Stimulated activated CD8-positive, alpha-beta memory T cell treated with anti-CD3 and anti-CD28 coated beads, Interleukin-4, amount 100 ng/mL, for 1 hour (primary cell): ENCODE measurements at places on chromosomes 6 and 20.

DNA sequence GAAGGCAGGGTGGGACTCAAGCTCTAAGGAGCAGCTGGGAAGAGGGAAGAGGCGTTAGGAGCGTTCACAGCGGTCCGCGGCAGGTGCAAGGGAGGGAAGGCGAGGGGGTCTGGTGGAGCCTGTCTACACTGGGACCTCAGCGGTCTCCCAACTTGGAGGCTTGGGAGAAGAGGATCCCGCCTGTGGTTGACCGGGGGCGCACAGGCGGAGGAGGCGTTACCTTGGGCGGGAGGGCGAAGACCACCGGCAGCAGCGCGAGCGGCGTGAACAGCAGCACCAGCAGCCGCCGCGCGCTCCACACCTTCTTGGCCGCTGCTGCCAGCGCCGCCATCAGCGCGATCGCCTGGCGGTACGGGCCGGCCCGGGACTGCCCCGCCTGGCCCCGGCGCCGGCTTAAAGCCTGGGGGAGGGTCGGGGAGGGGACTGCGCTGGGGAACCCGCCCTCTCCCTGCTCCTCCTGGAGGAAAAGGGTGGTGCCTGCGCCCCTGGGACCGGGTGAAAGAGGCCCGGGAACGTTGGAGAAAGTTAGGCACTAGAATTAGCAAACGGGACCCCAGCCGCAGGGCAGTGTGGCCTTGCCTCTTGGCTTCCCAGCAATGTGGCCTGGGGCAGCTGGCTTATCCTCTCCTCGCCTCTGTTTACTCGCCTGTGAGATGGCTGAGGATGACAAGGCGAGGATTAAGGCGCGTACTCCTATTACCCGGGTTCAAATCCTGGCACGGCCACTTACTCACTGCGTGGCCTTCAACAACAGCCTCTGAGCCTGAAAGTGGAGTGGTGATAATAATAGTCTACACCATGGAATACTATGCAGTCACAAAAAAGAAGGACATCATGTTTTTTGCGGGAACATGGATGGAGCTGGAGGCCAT is at the start of gene SLC13A3:
Gene SLC13A3, minus strand, starts transcription at position 369 of the 872 bp plus-strand sequence. Its CDS starts 38 bp downstream, at position 331.
- DNase-seq = no peak

GRCh38 chr6:139472351-139473015 is 98.0 kb upstream of the CITED2 start:
- DNase-seq = no peak

DNA sequence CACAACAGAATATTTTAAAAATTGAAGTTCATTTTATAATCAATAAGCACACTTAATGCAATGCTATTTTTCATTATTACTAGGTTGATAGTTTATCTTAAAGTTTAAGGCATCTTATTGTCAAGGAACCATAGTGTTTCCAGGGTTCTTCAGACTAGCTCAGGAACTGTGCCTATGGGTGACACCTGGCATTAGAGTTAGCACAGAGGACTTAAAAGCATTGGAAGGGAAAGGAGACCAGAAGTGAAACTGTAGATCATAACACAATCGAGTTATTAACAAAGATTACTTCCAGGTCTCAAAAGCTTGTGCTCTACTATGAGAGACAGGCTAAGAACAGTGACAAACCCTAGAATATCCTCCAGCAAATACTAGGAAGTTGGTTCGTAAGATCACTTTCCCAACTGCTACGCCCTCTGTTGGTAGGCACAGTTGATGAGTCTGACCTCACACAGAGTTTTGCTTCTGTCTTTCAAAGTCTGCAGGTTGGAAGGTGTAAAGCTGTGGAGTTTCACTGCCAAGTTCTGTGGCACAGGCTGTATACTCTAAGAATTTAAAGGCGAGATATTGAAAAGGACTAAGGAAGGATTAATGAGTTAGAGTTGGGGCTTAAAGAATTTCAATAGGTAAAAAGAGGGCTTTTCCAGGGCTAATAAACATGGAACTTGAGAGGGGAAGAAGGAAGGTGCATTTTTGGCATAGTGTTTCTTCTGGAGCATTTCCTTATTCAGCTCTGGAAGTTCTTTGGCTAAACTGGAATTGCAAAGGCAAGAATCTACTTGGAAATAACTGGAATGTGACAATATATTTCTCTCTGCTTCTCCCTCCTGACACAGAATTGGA is 531.3 kb upstream of the JAG1 start:
- no peak for DNase-seq

DNA sequence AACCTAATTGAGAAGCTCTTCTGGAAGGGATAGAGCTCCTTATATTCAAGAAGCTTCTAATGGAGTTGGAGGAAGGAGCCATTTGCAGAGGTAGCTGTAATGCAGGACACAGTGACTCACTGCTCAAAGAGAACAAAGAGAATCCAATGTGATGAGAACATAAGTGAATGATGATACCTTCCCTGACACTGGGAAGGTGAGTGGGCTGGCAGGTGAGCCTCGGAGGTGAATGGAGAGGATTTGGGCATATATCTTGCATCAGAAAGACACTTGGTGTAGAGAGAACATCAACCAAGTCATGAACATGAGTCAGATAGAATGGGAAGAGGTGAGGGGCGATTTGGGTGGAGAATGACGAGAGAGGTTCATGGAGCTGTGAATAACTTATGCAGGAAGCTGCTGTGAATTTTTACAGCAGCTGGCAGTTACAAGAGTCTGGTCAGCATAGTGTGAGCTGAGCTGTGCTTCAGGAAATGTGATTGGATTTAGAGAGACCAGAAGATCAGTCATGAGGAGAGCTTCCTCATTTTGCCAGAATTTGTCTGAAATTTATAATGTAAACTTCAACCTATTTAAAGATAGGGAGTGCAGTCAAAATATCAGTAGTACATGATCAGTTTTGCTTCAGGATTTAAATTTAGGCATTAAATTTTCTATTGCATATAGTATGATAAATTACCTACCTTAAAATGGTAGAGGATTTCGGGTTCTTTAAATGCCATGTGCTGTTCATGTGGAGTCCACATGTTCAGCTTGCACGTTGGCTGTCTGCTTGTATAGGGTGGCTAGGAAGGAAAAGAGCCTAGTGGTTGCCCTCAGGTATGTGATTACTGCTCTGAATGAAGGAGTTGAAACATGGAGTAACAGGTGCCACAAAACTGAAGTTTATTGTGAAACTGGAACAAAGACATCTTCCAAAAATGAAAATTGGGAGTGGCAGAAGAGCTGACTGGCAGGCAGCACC is 59.2 kb upstream of the KIF25 start:
- DNase-seq = no peak

DNA sequence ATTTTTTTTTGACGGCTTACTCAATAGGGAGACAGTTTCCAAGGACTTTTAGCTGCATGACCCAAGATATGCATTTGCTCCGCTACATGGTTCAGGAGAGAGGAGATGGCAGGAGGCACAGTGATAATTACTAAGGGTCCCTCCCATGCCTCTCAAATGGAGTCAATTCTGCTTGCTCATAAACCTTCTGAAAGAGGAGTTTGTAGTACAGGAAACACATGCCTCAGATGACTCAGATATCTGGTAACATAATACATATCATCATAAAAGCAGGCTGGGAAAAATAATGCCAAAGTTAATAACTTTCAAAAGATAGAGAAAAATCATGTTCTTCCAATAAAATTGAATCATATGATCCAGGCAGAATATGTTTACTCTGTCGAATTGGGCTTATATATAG is 97.6 kb upstream of the DEFB112 start:
- no peak for DNase-seq

GRCh38 chr20:50058662-50059402 is 54.1 kb downstream of the UBE2V1 start:
- DNase-seq = no peak

GRCh38 chr6:20487669-20488375 is 46.4 kb upstream of the CDKAL1 start:
- DNase-seq = no peak

- no peak for DNase-seq
Observed at GRCh38 chr20:43804781-43805180, 78.0 kb upstream of the GTSF1L start.

- DNase-seq = no peak
Observed at GRCh38 chr6:5670381-5670780, 336.3 kb downstream of the NRN1 start.
